Fibroblast of the conjunctiva (primary cell): ENCODE measurements at places on chromosomes 4 and X.
A peak's percentile ranks its signal among the peaks of the same experiment; 100 is the strongest.

DNA sequence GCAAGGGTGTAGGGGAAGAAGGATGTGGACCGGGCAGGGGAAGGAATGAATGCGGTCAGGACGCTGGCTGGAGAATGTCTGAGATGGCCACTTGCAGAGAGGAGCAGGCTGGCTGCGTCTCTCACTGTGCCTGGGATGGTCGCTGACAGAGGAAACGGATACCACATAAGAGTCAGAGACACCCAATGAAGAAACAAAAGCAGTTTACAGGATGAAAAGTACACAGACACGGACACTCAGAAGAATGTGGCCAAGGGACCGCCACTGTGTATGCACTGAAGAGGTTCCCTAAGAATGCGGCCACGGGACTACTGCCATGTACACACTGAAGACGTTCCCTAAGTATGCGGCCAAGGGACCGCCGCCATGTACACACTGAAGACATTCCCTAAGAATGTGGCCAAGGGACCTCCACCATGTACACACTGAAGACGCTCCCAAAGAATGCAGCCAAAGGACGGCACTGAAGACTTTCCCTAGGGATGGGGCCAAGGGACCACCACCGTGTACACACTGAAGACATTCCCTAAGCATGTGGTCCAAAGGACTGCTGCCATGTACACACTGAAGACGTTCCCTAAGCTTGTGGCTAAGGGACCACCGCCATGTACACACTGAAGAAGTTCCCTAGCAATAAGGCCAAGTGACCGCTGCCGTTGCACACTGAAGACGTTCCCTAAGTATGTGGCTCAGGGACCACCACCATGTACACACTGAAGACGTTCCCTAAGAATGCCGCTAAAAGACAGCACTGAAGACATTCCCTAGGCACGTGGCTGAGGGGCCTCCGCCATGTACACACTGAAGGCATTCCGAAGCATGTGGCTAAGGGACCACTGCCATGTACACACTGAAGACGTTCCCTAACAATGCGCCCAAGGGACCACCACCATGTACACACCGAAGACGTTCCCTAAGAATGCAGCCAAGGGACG is 32.2 kb downstream of the DHRSX start:
- DNase-seq, result no peak

GRCh38 chr4:3290476-3290875 is 2.3 kb upstream of the RGS12 start:
- DNase-seq, result no peak

- DNase-seq, result no peak
These were observed 210.0 kb downstream of the SPANXN3 start for GRCh38 chrX:143306991-143307937.

- peak; percentile 74 for DNase-seq
These were observed 17.7 kb downstream of the SLC10A6 start for GRCh38 chr4:86831262-86832130.
